CD14-positive monocyte (primary cell): ENCODE measurements at places on chromosomes 5 and 9. TPM values are rescaled to one million over a fixed set of nuclear protein-coding genes. Genes with fewer than 3 reads are reported as not detected.

N4BP3 gene
- polyA plus RNA-seq = not detected

ADAMTSL1 gene
- not detected for polyA plus RNA-seq

SLC25A2 gene
- polyA plus RNA-seq = not detected in 2 replicates

OMD gene
- polyA plus RNA-seq = not detected

- H3K4me3 ChIP-seq = no peak overlapping the region
- H3K27me3 ChIP-seq = no peaks in the 10 kb centered on the region
- no peak overlapping the region for H3K27ac ChIP-seq
- no peak for DNase-seq
- H3K36me3 ChIP-seq = peaks cover 57% of the 10 kb centered on the region
- peaks cover 10% of the 10 kb centered on the region for H3K4me1 ChIP-seq
Observed at GRCh38 chr5:76704131-76704663, 11.7 kb upstream of the F2R start.

GRCh38 chr9:84754881-84755280, 85.4 kb downstream of the NTRK2 start:
- no peaks in the 10 kb centered on the region for H3K4me1 ChIP-seq
- no peak for DNase-seq
- H3K4me3 ChIP-seq = no peak overlapping the region
- H3K27me3 ChIP-seq = no peaks in the 10 kb centered on the region
- H3K27ac ChIP-seq = no peak overlapping the region

- no peak overlapping the region for H3K4me3 ChIP-seq
- no peak overlapping the region for H3K27ac ChIP-seq
- no peaks in the 10 kb centered on the region for H3K4me1 ChIP-seq
- peaks cover 2% of the 10 kb centered on the region for H3K27me3 ChIP-seq
Observed at GRCh38 chr5:115657881-115658233, 32.0 kb upstream of the TMED7 start.

DNA sequence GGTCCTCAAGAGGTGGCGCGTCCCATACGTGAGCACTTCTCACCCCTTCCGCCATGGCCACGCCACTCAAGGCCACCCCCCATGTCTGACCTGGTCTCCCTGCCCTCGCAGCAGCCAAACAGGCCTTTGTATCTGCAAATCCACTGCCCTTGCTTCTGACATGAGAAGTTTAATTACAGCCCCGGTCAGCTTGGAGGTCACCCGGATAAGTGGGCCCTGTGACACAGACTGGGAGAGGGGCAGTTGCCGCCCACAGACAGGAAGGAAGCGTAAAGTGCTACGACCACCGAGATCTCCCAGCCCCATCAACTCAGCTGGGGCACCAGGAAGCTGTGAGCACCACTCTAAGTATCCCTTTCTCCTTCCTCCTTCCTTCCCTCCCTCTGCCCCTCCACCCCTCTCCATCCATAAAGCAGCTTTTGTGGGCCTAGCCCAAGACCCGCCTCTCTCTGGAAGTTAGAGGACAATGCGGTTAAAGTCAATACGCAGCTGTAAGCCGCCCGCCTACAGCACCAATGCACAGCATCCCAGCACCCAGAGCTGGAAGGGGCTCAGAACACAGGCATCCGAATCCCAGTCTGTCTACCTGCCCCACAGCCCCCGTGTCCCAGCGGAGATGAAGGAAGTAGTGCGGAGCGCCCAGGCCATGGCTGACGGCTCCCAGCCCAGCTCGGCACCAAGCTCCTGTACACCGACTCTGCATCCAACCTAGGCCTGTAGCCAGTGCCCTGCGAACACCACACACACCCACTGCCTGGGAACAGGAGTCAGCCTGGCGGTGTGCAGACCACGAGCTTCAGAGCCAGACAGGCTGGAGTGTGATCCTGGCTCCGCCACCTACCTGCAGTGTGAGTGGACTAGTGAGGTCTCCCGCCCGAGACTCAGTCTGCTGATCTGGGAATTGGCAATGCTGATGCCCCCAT, 44.8 kb upstream of the RNF130 start:
- H3K27me3 ChIP-seq = no peaks in the 10 kb centered on the region
- no peaks in the 10 kb centered on the region for H3K36me3 ChIP-seq
- H3K4me1 ChIP-seq = no peaks in the 10 kb centered on the region
- H3K27ac ChIP-seq = no peak overlapping the region
- H3K4me3 ChIP-seq = no peak overlapping the region

- no peaks in the 10 kb centered on the region for H3K36me3 ChIP-seq
- no peaks in the 10 kb centered on the region for H3K27me3 ChIP-seq
- no peak overlapping the region for H3K27ac ChIP-seq
- no peaks in the 10 kb centered on the region for H3K4me1 ChIP-seq
- H3K4me3 ChIP-seq = no peak overlapping the region
Observed at GRCh38 chr5:124416627-124417026, 329.8 kb downstream of the ZNF608 start.

- no peaks in the 10 kb centered on the region for H3K4me1 ChIP-seq
- H3K27me3 ChIP-seq = no peaks in the 10 kb centered on the region
- H3K36me3 ChIP-seq = peaks cover 11% of the 10 kb centered on the region
- no peak overlapping the region for H3K4me3 ChIP-seq
Observed at GRCh38 chr9:137390553-137391410, 32.2 kb downstream of the EXD3 start.

GRCh38 chr9:113903514-113904077, 27.5 kb downstream of the ZNF618 start:
- no peaks in the 10 kb centered on the region for H3K36me3 ChIP-seq
- DNase-seq = no peak
- no peaks in the 10 kb centered on the region for H3K4me1 ChIP-seq
- no peaks in the 10 kb centered on the region for H3K27me3 ChIP-seq
- no peak overlapping the region for H3K27ac ChIP-seq
- H3K4me3 ChIP-seq = no peak overlapping the region

DNA sequence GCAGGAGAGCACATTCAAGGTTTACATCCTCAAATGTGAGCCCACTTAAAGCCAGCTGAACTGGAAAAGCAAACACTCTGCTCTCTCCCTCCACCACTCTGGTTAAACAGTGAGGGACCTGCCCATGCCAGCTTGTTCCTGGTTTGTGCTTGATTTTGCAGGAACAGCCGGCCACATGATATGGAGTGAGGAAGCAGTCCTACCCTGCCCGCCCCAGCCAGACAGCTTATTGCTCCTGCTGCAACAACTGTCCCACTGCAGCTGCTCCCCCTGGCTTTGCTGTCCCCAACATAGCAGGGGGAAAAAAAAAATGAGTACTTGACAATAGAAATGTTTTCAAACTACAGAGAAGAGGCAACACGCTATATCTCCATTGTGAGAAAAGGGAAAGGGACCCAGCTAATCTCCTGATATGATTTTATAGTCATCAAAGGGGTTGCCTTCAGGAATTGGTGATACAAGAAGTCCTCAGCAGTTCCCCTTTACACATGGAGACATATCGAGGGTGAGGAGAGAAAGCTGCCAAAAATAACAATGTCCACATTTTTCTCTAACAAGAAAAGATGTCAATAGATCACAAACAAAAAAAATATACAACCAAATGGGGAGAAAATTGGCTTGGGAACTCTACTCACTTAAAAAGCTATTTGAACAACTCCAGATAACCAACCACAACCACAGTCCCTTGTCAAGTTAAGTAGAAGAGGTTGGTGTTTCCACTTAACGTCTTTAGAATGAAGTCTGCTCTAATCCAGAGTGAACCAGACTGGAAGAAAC, 4.6 kb downstream of the MYO10 start:
- H3K36me3 ChIP-seq = no peaks in the 10 kb centered on the region
- DNase-seq = no peak
- H3K4me3 ChIP-seq = no peak overlapping the region
- H3K27ac ChIP-seq = no peak overlapping the region

GRCh38 chr5:149745-150485, 41.4 kb upstream of the LRRC14B start:
- H3K4me3 ChIP-seq = no peak overlapping the region
- no peaks in the 10 kb centered on the region for H3K36me3 ChIP-seq
- no peak for DNase-seq
- H3K27me3 ChIP-seq = no peaks in the 10 kb centered on the region
- H3K4me1 ChIP-seq = no peaks in the 10 kb centered on the region

GRCh38 chr5:103589357-103589756, 26.8 kb upstream of the NUDT12 start:
- no peaks in the 10 kb centered on the region for H3K27me3 ChIP-seq
- no peaks in the 10 kb centered on the region for H3K36me3 ChIP-seq

GRCh38 chr5:57681942-57682341, 199.3 kb upstream of the ACTBL2 start:
- H3K4me3 ChIP-seq = no peak overlapping the region
- no peaks in the 10 kb centered on the region for H3K36me3 ChIP-seq
- DNase-seq = no peak
- H3K4me1 ChIP-seq = no peaks in the 10 kb centered on the region
- no peaks in the 10 kb centered on the region for H3K27me3 ChIP-seq

DNA sequence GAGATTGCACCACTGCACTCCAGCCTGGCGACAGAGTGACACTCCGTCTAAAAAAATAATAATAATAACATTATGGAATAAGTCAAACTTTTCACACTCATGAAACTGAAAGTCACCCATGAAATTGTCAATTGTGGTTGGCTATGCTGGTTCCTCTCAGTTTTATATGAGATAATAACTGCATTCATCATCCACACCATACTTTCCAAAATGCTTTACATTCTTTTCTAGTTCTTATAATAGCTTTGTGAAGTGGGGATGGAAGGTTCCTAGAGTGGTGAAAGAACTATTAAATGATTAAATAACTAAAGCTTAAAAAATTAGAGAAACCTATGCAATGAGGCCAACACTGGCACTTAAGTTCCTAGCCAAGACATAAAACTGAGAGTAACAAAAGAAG, 12.6 kb upstream of the ASPN start:
- H3K4me3 ChIP-seq = no peak overlapping the region
- DNase-seq = no peak

- DNase-seq = peak; percentile 99
- H3K4me1 ChIP-seq = peaks cover 26% of the 10 kb centered on the region
- peak overlapping the region; percentile 69 for H3K27ac ChIP-seq
- H3K27me3 ChIP-seq = peaks cover 2% of the 10 kb centered on the region
- no peaks in the 10 kb centered on the region for H3K36me3 ChIP-seq
Observed at GRCh38 chr9:87713278-87713987, 12.5 kb upstream of the CTSL start.

- no peaks in the 10 kb centered on the region for H3K27me3 ChIP-seq
- peaks cover 12% of the 10 kb centered on the region for H3K36me3 ChIP-seq
- DNase-seq = peak; percentile 48
- H3K4me3 ChIP-seq = no peak overlapping the region
Observed at GRCh38 chr9:137075275-137075775, 2.0 kb upstream of the UAP1L1 start.

DNA sequence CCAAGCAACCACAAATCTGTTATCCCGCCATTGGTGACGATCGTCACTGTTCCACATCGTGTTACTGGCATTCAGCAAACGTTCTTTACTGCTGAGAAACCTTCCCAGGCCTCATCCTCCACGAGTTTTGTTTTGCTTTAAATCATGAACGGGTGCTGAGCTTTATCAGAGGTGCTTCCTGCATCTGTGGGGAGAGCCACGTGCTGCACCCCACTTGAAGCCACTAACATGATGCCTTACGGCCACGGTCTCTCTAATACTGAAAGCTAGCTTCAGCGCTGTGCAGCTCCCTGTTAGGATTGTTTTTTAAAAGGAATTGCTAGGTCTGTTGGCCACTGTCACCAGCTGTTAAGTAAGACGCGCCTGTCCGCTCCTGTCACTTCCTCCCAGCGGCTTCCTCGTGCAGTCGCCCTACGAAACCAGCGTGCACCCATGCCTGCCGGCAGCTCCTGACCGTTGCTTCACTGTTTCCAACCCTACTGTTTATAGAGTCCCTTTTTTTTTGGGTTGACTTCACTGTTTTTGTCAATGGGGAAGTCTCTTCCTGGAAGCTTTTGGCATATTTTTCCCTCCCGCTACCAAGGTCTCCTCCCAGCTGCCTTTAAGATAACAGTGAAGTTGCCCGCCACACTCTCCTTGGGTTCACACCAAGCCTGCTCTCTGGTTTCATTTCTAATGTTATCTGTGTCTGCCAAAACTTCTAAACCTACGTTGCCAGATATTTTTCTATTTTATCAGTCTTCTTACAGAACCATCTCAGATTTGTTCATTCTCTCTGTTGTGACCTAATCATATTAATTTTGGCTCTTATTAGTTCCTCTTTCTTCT, 20.3 kb downstream of the LPCAT1 start:
- peak; percentile 94 for DNase-seq
- H3K27me3 ChIP-seq = no peaks in the 10 kb centered on the region
- peak overlapping the region; percentile 2 for H3K4me3 ChIP-seq
- H3K4me1 ChIP-seq = peaks cover 84% of the 10 kb centered on the region
- H3K27ac ChIP-seq = peak overlapping the region; percentile 96
- peaks cover 6% of the 10 kb centered on the region for H3K36me3 ChIP-seq

GRCh38 chr5:134149571-134150303, 27.0 kb downstream of the SKP1 start:
- H3K27me3 ChIP-seq = no peaks in the 10 kb centered on the region
- H3K4me1 ChIP-seq = peaks cover 6% of the 10 kb centered on the region
- H3K27ac ChIP-seq = no peak overlapping the region
- DNase-seq = no peak
